ENCODE measurements at places on chromosomes 12 and 14.

DNA sequence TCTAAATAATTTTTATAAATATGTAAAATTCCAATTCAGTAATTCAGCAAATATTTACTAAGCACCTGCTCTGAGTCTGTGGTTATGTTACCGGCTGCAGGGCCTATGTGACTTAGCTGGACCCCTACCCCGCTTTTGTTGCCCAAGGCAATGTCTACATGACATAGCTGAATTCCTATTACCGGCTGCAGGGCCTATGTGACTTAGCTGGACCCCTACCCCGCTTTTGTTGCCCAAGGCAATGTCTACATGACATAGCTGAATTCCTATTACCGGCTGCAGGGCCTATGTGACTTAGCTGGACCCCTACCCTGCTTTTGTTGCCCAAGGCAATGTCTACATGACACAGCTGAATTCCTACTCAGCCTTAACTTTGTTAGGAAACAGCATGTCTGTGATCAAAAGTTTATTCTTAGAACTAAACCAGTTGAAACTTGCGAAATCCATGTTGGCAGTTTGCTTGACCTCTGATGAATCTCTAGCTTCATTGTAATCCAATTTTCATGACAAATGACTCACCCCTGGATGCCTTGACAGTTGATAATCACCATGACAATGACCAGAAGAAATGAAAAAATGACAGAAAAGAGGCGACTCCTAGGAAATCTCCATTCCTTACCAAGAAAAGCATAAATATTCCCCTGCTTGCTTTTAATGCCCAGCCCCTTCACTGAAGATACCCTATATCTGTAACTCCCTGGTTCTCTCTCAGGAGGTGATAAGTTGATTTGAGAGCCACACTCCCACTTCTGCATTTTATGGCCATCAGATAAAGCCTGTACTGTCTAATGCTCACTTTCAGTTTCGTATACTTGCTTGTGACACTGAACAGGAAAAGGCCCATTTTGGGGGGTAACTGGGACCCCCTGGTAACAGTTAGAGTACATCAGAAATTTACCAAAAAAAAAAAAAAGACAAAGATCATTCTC, 148.4 kb upstream of the SYT10 start:
- DNase-seq, result no peak

GRCh38 chr14:89603938-89604480, 187.0 kb upstream of the FOXN3 start:
- no peak for DNase-seq

DNA sequence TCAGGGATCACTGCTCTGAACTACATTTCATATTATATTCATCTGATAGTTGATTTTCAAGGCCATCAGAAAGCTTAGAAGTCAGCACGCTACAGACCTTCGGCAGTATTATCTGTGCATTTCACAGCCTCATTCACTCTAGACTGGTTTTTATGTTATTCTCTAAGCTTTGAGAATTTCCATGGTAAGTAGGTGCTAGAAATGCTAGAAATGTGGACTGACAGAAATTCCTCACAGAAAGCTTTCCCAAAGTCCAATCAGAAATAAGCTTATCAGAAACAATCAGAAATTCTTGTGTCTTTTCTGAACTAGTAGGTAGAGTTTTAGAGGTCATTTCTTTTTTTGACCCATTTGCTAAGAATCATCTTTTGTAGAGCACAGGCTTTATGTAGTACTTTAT, 176.6 kb downstream of the TMTC3 start:
- DNase-seq, result no peak

- no peak for DNase-seq
Observed at GRCh38 chr12:128797119-128798118, 26.3 kb downstream of the SLC15A4 start.

- no peak for DNase-seq
Observed at GRCh38 chr12:9735601-9736000, 2.7 kb upstream of the CLECL1 start.

All from amniotic stem cell (primary cell).